Endothelial cell of umbilical vein (primary cell): ENCODE measurements at places on chromosomes 3 and 15. TPM values are rescaled to one million over a fixed set of nuclear protein-coding genes. Genes with fewer than 3 reads are reported as not detected.

SPINT1 gene
- 3.6 and 4.2 TPM in 2 replicates for total RNA-seq

GAP43 gene
- not detected in 2 replicates for total RNA-seq

DNA sequence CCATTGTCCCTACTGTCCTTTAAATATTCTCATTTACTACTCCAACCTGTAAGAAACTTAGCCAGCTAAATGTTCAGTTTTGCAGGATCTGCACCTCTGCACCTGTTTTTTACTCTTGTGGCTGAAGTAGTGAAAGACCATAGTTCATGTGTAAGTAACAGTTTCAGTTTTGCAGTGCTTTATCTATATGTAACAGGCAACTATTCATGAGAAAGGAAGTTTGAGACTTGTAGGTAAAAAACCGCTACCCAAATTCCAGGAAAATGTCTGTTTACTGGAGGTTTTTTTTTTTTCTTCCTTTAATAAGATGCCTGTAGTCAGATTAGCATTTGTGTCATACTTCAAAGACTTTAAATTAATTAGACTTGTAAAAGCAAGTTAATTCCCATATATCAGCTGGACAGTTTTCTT lies 25.4 kb upstream of the MBNL1 start:
- no peaks in the 10 kb centered on the region for H3K36me3 ChIP-seq
- no peak for DNase-seq
- no peak overlapping the region for H3K4me3 ChIP-seq
- no peak overlapping the region for H3K27ac ChIP-seq
- H3K27me3 ChIP-seq: no peaks in the 10 kb centered on the region

GRCh38 chr3:45983770-45984169 lies 11.9 kb downstream of the FYCO1 start:
- no peak overlapping the region for H3K4me3 ChIP-seq
- H3K27ac ChIP-seq: no peak overlapping the region
- H3K4me1 ChIP-seq: peaks cover 31% of the 10 kb centered on the region
- DNase-seq: no peak
